ENCODE measurements at places on chromosomes 2 and 18. TPM values are rescaled to one million over a fixed set of nuclear protein-coding genes. Genes with fewer than 3 reads are reported as not detected.

ACTG2 gene
- total RNA-seq: 10.0 TPM

LIMS4 gene
- 1.2 TPM for total RNA-seq

FKBP7 gene
- 48.1 TPM for total RNA-seq

UGT1A8 gene
- total RNA-seq: not detected

UGT1A10 gene
- total RNA-seq: not detected

POTEI gene
- total RNA-seq: 7.0 TPM

ZEB2 gene
- total RNA-seq: 111 TPM

INO80C gene
- total RNA-seq: 30.0 TPM

GREB1L gene
- total RNA-seq: 25.5 TPM

CCDC150 gene
- 18.0 TPM for total RNA-seq

COQ10B gene
- total RNA-seq: 14.6 TPM

CYP27A1 gene
- total RNA-seq: 16.8 TPM

ALLC gene
- total RNA-seq: not detected

GAL3ST2 gene
- 0.86 TPM for total RNA-seq

FOXD4L1 gene
- 0.49 TPM for total RNA-seq

SCN3A gene
- 0.11 TPM for total RNA-seq

SIX3 gene
- total RNA-seq: not detected

Data from mesothelial cell of epicardium (in vitro differentiated cells).